AG08396 (cell line): ENCODE measurements at places on chromosomes 2 and 18.

GRCh38 chr2:185181901-185182300 is 556.7 kb upstream of the FSIP2 start:
- DNase-seq = no peak

DNA sequence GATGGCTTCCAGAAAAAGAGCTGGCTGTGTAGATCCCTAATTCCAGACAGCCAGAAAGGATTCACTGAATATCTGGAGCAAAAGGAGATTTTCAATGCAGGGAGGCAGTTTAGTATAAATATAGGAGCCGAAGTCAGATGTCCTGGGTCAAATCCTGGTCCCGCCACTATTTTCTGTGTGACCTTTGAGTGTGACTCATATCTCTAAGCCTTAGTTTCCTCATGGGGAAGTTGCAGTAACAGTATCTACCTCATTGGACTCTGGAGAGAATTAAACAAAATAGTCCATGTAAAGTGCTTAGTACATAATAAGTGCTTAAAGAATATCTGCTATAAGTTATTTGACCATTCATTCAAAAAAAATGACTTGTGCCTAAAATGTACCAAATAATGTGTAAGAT is 52.1 kb upstream of the ITGA6 start:
- no peak for DNase-seq

DNA sequence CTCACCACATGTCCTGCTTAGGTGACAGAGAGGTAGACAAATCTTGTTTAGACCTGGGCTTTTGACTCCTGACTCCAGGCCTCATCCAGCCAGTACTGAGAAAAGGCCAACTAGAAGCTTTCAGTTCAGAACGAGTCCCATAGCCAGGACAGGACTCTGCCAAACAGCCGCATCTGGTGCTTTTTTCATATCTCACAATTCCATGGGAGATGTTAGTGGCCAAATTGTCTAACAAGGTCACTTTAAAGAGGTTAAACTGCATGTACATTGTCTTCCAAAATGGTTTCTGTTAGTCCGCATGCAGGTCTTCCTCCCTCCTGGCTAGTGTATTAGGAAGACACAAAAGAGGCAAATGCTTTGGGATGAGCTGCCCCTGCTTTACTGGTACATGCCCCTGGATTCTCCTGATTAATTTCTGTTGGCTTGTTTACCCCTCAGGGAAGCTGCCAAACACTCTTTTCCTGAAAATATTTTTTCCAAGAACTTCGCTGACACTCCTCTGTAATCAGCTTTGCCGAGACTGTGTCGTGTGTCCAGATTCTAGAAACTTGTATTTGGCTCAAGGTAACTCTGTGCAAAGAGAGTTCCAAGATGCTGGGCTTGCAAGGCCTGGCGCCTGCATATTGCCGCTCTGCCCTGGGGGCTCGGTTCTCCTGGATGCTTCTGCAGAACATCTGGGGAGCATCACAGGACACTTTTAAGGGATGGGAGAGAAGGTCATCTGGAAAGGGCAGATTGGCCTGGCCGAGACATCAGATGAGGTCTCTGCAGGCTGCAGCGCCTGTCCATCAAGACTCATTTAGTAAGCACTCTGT is 209.2 kb upstream of the APCDD1 start:
- no peak for DNase-seq

DNA sequence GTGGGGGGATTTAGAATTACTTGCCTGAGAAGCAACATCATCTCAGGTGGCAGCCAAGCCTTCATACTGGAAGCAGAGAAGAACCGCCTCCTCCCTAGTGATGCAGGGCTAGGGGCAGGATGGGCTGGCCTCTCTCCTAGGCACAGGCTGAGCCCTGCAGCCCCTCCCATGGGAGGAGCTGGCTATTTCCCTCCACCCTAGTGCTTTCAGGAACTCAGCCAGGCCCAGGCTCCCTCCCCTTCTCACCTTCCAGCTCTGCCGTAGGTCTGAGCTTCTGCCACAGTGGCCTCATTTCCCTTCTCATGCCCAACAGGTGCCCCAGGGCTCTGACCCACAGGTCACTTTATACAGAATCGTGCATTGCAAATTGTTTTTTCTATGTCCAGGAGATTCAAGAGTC is 31.0 kb downstream of the CENPA start:
- no peak for DNase-seq

GRCh38 chr2:7977981-7978380 is 703.9 kb upstream of the ID2 start:
- no peak for DNase-seq

DNA sequence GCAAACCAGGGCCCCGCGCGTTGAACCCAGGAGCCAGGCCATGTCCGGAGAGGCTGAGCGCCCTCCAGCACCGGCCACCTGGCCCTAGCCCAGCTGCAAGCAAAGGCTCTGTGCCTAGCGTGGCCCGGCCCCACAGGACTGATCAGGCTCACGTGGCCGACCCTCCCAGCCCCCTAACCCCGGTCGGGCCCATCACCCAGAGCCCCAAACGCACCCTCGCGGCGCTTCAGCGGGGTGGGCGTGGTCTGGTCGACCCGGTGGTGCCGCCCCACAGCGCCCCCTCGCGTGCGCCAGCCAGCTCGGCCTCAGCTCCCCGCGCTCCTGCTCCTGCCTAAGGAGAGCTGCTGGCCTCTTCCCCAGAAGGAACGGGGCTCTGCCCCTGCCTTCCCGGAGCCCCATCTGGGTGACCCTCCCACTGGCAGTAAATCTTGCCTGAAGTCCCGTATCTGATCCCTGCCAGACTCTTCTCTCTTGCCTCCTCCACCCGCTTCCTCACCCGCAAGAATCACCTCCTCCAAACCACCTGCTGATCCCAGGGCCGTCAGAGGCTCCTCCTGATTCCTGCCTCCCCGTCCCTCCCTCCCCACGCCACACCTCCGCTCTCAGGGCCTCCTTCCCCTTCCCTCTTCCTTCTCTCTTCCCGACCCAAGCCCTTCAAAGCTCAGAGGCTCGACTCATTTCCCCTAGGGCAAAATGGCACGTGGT is 12.3 kb upstream of the TEX51 start:
- peak; percentile 88 for DNase-seq

DNA sequence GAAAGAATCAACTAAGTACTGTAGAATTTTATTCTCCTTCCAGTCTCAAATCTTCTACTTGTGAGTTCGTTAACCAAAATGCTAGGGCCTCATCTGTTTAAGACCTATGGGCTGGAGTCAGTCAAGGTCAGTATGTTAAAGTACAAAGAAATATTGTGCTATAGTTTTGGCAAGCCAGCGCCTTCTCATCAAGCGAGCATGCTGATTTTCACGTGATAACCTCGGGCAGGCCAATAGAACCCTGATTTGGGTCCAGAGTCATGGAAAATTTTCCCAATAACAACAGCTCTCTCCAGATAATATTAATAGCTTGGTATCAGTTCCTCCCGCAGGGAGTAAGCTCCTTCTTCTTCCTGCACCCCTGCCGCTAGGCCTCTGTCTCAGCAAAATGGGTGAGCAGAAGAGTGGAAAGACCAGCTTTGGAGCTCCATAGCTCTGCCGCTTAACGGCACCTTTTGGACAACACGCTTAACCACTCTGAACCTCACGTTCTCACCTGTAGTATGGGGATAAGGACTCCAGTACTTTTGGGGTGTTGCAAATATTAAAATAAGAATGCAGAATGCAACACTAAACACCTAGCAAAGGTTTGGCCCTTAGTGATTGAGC is 11.7 kb downstream of the CABLES1 start:
- no peak for DNase-seq

DNA sequence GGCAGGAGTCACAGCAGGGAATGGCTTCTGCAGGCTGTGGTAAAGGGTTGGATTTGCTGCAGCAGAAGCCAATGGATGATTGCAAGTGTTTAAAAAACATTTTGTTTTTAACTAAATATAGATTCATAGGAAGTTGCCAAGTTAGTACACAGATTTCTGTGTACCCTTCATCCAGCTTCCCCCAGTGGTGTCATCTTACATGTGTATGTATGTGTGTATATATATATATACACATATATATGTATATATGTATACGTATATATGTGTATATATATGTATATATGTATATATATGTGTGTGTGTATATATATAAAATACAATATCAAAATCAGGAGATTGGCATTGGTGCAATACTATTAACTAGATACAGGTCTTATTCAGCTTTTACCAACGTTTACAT is 19.2 kb upstream of the FAM124B start:
- no peak for DNase-seq

GRCh38 chr2:128710242-128710641 is 391.6 kb upstream of the HS6ST1 start:
- DNase-seq = no peak

- DNase-seq = peak; percentile 11
These were observed 1.2 kb downstream of the SLC35F5 start for GRCh38 chr2:113755035-113755834.

DNA sequence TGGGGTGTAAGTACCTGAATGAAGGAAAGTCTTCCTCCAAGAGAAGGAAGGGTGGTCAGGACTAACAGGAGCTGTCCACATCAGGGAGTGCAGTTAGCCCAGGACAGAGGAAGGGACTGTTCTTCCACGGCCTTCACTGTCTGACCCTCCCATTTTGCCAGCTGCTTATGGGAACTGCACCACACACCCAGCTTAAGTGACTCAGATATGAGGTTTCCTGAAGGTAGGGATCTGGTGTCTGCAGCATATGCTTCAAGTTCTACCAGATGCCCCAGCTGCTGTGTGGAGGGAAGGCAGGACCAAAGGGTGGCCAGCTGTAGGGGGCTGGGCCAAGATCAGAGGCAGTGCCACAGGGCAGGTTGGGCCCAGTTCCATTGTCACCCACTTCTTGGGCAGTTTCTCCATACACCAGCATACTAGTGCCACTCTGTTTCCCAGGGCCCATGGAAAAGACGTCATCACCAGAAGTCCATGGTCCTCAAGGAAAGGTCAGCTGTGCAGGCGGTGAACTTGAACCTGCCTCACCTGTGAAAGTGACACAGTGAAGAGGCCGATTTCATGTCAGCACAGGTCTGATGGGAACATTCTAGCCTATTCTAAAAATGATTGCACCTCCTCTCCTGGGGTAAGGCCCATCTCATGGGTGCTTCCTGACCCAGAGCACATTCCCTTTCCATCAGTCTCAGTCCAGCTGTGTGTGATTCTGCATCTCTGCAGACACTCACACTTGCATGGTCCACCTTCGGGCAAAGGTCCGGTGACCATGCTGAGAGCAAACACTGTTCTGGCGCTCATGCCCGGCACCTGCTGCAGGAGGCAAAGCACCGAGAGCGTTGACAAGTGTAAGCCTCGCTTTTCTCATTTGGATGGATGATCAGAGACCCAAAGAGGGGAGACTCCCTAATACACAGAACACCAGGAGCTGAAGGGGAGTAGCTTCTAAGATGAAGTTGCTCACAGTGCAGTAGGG is 68.0 kb downstream of the ACAA2 start:
- no peak for DNase-seq

DNA sequence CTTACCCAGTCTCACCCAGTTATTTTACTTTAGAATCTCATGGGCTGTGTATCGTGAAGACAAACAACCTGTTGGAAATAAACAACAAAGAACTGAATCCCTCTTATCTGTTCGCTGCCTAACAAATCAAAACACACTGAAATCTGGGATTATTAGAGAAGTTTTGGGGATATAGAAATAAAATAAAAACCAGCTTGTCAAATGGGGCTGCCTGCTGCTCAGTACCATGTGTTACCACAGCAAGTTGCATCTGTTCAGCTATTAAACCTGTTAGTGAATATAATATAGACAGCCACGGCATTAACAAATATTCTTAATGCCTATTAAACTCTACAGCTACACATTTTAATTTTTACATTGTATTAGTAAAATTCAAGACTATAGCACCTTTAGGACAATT is 810.8 kb downstream of the NRXN1 start:
- DNase-seq = no peak

GRCh38 chr18:57043241-57043640 is 103.6 kb upstream of the BOD1L2 start:
- DNase-seq = no peak

- DNase-seq = no peak
These were observed 11.1 kb downstream of the CCL20 start for GRCh38 chr2:227824711-227825110.

DNA sequence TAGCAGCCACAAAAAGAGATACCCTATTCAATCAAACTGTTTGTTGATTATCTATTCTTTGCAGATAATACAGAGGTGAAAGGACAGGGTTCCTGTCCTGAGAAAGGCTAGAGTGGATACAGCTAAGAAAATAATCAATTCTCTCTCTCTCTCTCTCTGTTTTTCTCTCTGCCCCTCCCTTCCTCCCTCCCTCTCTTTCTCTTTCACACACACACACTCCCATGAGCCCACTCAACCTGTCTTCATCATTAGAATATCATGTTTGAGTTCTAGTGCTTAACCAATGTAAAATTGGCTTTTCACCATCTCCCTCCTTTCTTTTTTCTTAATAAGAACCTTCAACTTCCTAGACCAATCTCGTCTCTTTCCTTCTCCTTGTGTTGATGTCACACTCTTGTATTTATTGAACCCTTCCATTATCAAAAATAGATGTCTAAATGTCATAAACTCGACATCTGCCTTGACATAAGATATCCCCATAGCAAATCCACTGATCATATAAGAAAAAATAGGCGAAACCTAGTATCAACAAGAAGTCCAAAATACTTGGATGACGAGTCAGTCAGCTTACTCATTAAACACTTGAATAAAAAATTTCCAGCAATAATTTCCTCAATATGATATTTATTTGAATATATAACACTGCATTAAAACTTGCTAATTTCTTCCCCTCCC is 42.8 kb upstream of the CYTIP start:
- DNase-seq = no peak

- DNase-seq = no peak
These were observed 9.6 kb downstream of the TMEM177 start for GRCh38 chr2:119688616-119689015.

DNA sequence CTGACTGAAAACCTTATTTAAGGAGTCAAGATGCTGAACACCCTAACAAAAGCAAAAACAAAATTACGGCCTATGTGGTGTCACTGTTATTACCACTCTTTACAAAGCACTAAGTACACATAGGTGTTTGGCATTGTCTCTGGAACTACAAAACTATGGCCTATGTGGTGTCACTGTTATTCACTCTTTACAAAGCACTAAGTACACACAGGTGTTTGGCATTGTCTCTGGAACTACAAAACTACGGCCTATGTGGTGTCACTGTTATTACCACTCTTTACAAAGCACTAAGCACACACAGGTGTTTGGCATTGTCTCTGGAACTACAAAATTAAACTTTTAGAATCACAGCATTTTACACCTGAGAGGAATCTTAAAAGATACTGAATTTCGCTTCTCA is 47.4 kb downstream of the SLC35F5 start:
- DNase-seq = no peak

- DNase-seq = no peak
These were observed 66.6 kb downstream of the PPP4R1 start for GRCh38 chr18:9547782-9548181.

GRCh38 chr2:158228943-158229508 is 127.3 kb downstream of the UPP2 start:
- DNase-seq = no peak

DNA sequence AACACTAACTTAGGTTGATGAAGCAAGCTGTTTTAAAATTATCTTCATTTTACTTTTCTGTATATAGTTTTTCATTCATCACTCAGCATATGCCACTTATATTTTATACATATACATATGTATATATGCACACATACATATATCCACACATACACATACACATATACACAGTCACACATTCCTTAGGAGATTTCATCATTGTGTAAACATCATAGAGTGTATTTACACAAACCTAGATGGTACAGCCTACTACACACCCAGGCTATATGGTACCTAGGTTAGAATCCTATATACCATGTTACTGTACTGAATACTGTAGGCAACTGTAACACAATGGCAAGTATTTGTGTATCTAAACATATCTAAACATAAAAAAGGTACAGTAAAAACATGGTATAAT is 295.5 kb upstream of the LYPD1 start:
- DNase-seq = no peak
